ENCODE measurements at places on chromosomes 13 and 19.

DNA sequence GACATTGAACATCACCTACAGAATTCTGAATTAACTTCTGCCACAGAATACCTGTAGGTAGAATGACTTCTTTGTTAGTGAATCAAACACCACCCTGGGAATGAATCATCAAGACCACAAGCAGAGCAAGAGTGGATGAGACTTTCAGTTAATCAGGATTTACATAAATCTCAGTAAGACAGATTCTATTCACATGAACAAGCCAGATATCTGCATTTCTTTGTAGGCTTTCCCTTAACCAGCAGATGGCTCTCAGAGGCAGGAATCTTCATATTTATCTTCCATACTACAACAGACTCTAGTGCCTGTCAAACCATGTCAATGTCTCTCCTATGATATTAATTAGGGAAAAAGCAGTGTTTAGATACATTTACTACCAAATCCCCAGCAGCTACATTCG, 412.1 kb downstream of the KLF12 start:
- no peak for DNase-seq

DNA sequence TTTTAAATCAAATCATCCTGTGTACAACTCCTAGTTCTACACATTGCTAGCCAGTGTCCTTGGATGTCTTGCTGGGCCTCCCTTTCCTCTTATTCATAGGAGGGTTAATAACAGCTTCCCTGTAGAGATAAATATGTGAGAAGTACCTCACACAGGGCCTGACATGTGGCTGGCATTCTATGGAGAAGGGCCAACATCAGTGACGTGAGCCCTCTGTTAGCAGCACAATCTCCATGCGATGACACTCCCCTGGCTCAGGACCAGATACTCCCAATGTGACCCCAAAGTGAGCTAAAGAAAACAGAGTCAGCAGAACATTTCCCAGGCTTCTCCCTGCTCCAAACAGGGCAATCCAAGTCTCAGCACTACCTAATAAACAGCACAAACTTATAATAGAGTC, 818.4 kb downstream of the DIAPH3 start:
- no peak for DNase-seq

- no peak for DNase-seq
These were observed 2.9 kb downstream of the KLHL26 start for GRCh38 chr19:18639706-18640243.

- no peak for DNase-seq
These were observed 14.7 kb downstream of the CCDC169 start for GRCh38 chr13:36282821-36283432.

DNA sequence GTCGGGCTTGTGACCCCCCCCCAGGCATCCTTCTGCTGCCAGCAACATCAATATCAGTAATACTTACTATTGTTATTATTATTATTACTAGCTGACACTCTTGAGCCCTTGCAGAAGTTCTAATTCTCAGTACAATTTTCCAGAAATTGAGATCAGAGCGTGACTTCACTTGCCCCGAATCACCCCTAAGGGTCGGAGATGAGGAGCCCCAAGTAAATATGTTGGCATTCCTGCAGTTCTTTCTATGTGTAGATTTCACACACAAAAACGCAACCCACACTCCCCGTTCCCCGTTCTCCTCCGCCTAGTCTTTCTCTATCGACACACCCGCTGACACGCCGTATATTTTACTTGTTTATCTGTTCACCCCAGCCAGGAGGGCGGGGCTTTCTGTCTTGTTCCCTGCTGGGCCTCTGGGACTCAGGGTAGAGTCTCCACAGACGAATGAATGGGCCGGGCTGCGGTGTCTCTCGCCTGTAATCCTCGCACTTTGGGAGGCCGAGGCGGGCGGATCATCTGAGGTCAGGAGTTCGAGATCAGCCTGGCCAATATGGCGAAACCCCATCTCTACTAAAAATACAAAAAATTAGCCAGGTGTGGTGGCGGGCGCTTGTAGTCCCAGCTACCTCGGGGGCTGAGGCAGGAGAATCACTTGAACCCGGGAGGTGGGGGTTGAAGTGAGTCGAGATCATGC, 14.7 kb downstream of the TLE5 start:
- peak; percentile 17 for DNase-seq

DNA sequence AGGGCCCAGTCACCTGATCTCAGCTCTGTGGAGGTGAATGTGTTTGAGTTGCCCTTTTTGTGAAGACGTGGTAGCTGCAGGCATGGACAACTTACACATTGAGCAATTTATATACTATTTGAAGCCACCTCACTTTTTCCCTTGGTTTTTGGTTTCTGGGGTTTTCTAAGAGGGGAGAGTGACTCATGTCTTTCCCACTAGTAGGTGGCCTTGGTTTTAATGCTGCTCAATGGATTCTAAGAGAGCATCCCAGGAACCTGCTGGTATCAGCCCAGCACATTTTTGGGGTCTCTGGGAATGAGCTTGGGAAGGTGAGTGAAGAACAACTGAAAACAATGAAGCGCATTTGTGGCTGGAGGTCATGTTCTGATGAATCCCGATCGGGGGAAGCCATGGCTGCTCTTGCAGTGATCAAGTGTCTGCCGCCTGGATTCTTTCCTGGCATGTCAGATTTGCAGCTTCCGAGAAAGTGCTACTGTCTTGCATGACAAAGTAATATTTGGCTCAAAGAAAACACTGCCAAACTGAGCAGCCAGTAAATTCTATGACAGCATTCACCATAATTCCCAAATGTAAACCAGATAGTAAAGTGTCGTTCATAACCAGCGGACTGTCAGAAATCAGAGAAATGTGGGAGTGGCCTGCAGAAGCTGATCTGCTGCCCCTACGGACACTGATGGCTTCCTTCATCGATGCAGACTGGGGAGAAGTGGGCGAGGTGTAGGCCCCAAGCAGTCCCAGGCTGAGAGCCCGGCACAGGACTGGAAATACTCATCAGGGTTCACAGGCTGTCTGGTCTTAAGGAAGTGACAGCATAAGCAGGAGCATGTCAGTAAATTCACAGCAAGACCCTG, 98.7 kb downstream of the COL4A2 start:
- no peak for DNase-seq

- no peak for DNase-seq
These were observed 32.0 kb downstream of the LTBP4 start for GRCh38 chr19:40633207-40633606.

- no peak for DNase-seq
These were observed 43.6 kb upstream of the ZNF681 start for GRCh38 chr19:23802290-23802689.

- DNase-seq, result no peak
These were observed 9.0 kb upstream of the USP29 start for GRCh38 chr19:57110592-57111328.

- no peak for DNase-seq
These were observed 147.1 kb downstream of the NHLRC3 start for GRCh38 chr13:39185326-39185725.

DNA sequence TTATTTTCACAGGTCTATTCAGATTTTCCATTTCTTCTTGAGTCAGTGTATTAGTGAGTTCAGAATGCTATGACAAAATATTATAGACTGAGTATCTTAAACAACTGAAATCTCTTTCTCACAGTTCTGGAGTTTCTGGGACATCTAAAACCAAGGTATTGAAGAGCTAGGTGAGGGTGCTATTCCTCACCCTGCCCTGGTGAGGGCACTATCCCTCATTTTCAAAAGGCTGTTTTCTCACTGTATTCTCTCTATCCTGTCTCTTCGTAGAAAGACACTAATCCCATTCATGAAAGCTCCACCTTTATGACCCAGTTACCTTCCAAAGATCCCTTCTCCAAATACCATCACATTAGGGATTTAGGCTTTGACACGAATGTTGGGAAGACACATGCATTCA, 1617.1 kb downstream of the PCDH9 start:
- no peak for DNase-seq

DNA sequence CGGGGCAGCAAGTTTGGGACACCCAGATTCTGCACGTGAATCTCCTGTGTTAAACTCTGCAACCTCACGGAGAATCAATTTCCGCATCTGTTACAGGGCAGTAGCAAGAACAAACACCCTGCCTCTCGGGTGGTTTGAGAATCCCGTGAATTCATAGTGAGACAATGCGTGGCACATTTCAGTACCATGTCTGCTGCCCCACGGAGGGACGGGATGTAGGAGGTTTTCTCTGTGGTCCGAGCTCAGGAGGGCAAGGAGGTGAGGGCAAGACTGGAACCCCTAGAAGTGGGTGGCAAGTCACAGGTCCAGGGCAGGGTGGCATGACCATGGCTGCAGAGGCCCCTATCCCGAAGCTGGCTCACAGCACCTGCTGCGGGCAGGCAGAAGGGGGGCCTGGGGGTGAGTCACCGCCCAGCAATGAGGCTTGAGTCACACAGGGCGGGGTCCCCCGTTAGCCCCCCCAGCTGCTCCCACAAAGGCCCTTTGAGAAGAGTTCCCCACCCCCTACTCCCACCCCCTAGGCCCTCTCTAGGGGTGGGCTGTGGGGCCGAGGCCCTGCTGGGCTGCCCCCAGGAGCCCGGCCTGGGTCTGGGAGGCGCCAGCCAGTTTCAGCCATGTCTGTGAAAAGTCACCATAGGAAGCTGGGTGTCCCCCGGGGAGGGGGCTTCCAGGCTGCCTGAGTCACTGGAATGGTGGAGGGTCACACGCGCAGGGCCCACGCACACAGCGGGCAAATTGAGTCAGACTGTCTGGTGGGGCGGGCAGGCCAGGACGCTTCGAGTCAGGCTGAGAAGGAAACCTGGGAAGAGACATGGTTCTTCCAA, 25.8 kb upstream of the NANOS3 start:
- no peak for DNase-seq

DNA sequence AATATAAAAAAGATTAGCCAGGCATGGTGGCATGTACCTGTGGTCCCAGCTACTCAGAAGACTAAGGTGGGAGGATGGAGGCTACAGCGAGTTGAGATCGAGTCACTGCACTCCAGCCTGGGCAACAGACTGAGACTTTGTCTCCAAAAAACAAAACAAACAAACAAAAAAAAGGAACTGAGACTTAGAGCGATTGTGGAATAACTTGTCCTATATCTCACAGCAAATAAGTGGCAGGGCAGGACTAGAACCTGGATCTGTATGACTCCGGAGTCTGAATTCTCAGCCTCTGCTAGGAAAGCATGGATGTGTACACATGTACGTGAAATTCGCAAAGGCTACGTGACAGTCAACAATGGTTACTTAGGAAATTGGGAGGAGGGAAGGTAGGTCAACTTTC, 20.1 kb downstream of the KRTDAP start:
- no peak for DNase-seq

DNA sequence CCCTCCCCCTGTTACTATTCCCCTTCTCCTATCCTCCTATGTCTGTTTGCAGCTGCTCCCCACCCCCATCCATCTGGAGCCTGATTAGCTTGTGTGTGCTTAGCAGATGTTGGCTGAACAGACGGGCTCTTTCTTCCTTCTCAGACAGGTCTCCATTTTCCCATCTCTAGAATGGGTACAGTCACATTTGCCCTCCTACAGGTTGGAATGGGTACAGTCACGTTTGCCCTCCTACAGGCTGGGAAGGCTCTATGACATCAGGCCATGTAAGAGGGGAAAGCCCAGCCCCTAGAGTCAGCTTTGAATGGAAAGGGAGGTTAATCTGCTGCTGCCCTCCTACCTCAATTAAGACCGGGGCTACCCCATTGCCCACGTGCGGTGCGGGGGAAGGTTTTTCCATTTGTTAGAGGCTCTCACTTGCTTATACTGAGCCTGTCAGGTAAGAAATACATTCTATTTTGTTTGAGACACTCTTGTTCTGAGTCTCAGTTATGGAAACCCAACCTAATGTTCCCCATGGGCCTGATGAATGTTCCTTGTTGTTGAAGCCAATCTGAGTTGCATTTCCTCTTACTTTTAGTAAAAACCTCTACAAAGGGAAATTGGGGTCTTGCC, 2.2 kb upstream of the CLEC17A start:
- DNase-seq, result no peak

DNA sequence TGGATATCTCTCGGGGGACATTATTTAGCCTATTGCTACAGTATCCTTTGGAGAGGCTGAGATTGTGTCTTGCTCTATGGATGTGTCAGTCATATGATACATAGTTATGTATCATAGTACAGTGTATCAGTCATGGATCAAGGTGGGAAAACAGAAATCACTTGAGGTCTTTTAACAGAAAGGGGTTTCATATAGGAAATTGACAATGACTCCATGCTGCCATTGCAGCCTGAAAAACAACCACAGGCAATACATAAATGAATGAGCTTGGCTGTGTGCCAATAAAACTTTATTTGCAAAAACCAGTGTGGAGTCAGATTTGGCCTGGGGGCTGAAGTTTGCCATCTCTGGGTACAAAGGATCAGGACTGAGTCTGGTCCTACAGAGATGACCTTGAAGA, 35.4 kb downstream of the COLGALT1 start:
- DNase-seq, result no peak

- DNase-seq, result no peak
These were observed 19.4 kb downstream of the NKPD1 start for GRCh38 chr19:45141203-45141900.

- no peak for DNase-seq
These were observed 39.1 kb downstream of the EFNB2 start for GRCh38 chr13:106496072-106496997.

GRCh38 chr13:96036515-96036914, 16.7 kb downstream of the UGGT2 start:
- DNase-seq, result no peak

GRCh38 chr19:3004522-3004921, 24.6 kb downstream of the TLE2 start:
- no peak for DNase-seq

DNA sequence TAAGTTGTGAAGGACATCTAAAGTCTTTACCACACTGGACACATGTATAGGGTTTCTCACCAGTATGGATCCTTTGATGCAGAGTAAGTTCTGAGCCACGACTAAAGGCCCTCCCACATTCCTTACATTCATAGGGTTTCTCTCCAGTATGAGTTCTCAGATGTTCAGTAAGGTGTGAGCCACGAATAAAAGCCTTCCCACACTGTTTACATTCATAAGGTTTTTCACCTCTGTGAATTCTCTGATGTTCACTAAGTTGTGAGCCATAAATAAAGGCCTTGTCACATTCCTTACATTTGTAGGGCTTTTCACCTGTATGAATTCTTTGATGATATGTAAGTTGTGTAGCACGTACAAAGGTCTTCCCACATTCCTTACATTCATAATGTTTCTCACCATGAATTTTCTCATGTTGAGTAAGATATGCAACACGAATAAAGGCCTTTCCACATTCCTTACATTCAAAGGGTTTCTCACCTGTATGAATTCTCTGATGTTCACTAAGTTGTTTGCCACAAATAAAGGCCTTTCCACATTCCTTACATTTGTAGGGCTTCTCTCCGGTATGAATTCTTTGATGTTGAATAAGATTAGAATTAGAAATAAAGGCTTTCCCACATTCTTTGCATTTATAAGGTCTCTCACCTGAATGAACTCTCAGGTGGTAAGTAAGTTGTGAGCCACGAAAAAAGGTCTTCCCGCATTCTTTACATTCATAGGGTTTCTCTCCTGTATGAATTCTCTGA, 29.8 kb downstream of the ZNF571 start:
- DNase-seq, result no peak

- no peak for DNase-seq
These were observed 8.5 kb downstream of the UBXN6 start for GRCh38 chr19:4449022-4449638.
